GM23248 (cell line): ENCODE measurements at places on chromosomes 6 and 20.

GRCh38 chr6:155340464-155341129 lies 26.3 kb upstream of the TFB1M start:
- DNase-seq, result peak; percentile 79

DNA sequence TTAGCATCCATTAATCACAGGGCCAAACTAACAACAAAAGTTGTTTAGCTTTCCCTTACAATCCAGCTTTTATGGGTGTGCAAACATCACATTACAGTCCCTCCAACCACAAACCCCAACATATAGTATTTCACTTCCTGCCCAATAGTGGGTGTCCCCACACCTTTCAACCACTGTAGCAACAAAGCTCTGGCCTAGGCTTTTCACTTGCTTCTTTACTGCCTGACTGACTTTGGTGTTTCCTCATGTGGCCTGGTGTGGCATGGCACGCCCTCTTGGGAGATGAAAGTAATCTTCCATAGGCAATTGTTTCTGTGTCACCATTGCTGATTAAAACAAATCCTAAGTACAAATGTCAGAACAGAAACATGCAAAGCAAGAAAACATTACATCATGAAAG lies 46.3 kb downstream of the MCM8 start:
- no peak for DNase-seq

DNA sequence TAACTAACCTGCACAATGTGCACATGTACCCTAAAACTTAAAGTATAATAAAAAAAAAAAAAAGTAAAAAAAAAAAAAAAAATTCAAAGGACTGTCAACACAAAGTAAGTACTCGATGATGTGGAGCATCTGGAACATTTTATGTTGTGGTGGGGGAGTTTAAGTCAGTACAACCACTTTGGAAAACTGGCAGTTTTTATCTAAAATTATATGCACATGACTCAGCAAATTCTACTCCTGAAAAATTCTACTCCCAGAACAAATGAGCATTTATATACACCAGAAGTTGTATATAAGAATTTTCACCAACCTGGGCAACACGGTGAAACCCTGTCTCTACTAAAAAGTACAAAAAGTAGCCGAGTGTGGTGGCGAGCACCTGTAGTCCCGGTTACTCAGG lies 36.9 kb upstream of the CCDC28A start:
- no peak for DNase-seq

DNA sequence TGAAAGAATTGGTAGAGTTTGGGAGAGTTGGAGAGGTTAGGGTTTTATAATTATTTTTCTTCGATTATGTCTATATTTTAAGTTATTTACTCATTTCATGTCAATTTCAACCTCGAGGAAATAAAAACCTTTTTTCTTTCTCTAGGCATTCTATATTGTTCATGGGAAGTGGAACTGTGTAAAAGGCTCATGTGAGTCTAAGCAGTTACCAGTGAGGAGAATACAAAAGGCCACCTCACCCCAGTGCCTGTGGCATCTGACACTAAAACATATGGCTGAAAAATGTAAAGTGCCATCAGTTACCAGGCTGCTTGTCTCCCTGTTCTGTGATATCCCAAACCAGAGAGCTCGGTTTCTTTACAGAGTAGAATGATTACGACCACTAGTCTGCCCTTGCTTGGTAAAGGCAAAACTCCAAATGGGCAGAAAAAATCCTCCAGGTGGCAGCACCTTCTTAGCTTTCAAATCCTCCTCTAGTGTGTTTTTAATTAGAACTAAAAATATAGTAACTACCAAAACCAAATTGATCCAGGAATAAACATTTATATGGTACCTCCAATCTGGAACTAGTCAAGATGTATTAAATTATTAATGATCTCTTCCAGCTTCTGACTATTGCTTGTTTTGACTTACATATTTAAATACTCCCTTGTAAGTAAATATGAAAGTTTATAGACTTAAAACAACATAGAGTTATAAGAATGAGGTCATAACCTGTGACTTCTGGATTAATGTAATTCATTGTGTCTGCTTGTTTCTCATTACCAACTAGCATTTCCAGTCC lies 122.6 kb upstream of the MCHR2 start:
- peak; percentile 78 for DNase-seq

- peak; percentile 5 for DNase-seq
Observed at GRCh38 chr6:71197267-71197666, 91.3 kb upstream of the OGFRL1 start.

- no peak for DNase-seq
Observed at GRCh38 chr6:167970230-167970629, 27.2 kb upstream of the KIF25 start.

- DNase-seq, result peak; percentile 50
Observed at GRCh38 chr6:13462458-13463327, 24.7 kb downstream of the GFOD1 start.

- DNase-seq, result peak; percentile 83
Observed at GRCh38 chr6:163793011-163793983, 378.8 kb downstream of the QKI start.

- no peak for DNase-seq
Observed at GRCh38 chr6:70380252-70380651, 33.1 kb upstream of the FAM135A start.

DNA sequence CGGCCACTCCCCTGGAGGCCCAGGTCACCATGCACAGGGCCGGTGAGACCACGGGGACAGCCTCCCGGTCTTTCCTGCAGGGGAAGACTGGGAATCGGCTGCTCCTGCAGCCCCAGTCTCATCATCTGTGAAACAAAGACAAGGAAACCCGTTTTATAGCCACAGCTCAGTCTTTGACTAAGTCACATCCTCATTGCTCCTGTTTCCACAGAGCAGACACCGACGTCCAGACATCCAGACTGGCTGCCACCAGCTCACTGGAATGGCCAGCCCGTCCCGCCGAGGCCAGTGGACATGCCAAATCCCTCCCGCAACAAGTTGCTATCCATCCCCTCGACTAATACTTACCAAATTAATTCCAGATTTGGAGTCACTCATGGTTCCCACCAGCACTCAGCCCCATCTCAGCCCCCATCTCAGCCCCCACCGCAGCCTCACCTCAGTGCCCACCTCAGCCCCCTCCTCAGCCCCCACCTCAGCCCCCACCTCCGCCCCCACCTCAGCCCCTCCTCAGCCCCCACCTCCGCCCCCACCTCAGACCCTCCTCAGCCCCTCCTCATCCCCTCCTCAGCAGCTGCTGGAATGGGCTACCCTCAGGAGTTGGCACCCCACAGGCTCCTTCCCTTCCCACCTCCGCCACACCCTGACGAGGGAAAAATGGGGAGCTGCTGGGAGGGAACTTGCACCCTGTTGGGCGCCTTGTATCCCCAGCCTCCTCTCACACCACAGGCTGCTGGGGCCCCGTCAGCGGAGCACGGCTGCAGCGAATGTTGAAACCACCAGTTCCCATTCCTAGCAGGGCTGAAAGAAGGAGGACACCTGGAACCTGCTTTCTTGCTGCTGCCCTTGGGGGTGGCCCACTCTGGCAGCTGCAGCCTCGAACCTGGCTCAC lies 48.7 kb downstream of the YTHDF1 start:
- peak; percentile 33 for DNase-seq
